ENCODE measurements at places on chromosomes 3 and 15.

GRCh38 chr15:77533578-77534430 is 98.9 kb downstream of the LINGO1 start:
- DNase-seq: no peak

DNA sequence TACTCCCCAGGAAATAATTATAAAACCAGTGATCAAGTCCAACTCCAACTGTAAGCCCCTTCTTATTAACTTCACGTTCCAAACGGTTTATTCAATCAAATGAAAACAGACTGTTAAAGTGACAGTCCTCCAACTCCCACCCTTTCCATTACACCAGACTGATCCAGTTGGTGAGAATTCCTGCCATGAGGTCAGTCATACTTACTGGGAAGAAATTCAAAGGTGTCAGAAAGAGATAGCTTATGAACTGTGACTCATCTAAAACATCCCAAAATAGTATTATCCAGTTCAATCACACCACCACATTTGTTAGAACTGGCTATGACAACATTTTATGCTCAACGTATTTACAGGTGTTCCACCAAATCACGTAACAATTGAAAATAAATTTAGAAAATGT is 19.5 kb downstream of the SMARCC1 start:
- DNase-seq: no peak

GRCh38 chr3:152208439-152208838 is 60.3 kb upstream of the MBNL1 start:
- DNase-seq: no peak

- no peak for DNase-seq
Measured at GRCh38 chr3:64221571-64222257, 3.6 kb downstream of the PRICKLE2 start.

DNA sequence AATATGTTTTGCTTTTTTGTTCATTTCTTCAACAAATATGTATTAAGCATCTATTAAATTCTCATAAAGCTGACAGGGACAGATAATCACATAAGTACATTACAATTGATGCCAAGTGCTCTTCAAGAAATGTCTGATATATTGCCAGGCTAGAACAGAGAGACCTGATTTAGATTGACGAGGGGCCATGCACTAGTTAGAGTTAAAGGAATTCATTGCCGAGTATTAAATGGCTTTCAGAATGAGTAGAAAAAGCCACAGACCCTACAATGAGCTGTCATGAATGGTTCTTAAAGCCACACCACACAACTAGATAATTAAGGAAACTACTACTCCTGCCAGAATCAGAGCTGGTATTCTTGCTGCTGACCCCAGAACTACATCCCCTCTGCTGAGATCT is 250.2 kb upstream of the MME start:
- DNase-seq: no peak

GRCh38 chr3:51974963-51975851 is at the start of gene ABHD14A:
Gene ABHD14A, plus strand, starts transcription at chr3:51975064. Its CDS starts 72 bp downstream, at chr3:51975136.
- DNase-seq: peak; percentile 75

DNA sequence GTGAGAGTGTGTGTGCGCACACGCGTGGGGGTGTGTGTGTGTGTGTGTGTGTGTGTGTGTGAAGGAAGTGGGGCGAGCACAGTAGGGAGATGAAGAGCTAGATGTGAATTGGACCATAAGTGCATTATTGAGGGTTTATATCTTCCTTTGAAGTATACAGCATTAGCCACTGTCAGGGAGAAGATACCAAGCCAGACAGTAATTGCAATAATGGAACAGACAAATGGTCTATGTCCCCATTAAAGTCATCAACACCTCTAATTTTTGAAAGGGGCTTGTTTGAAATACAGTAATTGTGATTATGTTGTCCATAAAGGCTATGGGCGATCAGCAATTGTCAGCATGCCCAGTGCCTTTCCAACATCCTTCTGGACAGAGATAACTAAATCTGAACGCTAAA is 429.2 kb upstream of the NR2F2 start:
- DNase-seq: no peak

GRCh38 chr3:195774917-195775316 is 36.8 kb downstream of the MUC4 start:
- no peak for DNase-seq

DNA sequence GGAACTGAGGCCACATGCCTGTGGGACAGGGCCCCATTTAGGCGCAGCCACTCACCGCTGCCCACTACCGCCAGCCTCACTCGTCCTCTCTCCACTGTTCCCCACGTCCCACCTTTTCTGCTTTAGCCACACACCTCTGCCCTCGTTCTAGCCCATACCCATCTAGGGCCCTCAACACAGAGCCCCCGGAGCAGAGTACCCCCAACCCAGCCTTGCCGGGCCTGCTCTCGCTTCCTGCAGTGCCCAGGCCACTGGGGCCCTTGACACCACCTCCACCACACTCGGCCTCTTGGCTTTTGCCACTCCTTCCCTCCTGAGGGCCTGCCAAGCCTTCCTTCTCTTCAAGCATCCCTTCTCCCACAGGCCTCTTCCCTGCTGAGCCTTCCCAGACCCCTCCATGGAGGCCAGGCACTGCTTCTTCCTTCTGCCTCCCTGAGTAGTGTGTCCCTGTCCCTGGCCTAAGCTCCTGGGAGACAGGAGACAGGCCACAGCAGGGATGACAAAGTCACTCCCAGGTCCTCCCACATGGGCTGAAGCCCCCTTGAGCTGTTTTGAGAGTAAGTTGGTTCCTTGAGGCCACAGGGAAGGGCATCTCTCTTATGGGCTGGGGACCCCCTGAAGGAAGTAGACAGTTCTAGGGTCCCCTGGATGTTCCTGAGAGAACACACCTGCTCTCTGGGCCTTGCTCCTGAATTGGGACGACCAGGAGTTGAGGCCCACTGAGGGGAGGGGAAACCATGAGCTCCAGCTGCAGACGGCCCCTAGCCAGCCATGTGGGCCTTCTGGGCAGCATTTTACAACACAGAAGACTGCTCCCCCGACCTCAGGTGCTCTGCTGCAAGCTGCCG is 4.4 kb downstream of the PRSS50 start:
- no peak for DNase-seq

GRCh38 chr15:64667736-64668161 is 107.6 kb downstream of the RBPMS2 start:
- DNase-seq: no peak

DNA sequence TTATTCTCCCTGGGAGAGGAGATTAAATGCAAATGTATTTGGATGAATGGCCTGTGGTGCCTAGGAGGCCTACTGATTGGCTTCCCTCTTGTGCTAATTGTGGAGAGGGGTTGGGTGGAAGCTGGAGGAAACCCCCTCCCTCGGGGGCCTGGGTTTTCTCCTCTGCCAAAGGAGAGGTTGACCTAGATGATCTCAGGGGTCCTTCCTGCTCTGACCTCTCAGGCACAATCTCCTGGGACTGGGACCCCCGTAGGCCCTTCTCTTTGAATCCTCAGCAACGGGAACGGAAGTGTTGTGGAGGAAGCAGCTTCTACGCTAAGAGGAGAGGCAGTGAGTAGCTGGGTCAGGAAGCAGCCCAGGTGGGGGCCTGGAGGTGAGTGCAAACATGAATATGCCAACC is 40.5 kb upstream of the MAGEF1 start:
- no peak for DNase-seq

- DNase-seq: peak; percentile 35
Measured at GRCh38 chr15:67241132-67241855, 13.2 kb downstream of the AAGAB start.

DNA sequence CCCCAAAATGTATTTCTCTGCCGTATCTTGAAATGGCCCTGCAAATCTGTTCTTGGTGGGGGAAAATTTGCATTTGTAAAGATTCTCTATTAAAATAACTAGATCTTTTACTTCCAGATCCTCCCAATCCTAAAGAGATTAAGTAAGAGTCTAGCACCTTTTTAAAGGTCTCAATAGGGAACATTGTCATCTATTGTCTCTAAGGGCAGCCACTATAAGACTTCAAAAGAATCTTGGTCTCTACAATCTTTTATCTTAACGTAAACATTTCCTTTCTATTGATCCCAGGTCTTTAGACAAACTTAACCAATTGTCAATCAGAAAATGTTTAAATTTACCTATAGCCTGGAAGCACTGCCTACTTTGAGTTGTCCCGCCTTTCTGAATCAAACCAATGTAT is 1313.3 kb downstream of the ROBO2 start:
- DNase-seq: no peak

- no peak for DNase-seq
Measured at GRCh38 chr3:158732856-158733200, 571 bp upstream of the RARRES1 start.

DNA sequence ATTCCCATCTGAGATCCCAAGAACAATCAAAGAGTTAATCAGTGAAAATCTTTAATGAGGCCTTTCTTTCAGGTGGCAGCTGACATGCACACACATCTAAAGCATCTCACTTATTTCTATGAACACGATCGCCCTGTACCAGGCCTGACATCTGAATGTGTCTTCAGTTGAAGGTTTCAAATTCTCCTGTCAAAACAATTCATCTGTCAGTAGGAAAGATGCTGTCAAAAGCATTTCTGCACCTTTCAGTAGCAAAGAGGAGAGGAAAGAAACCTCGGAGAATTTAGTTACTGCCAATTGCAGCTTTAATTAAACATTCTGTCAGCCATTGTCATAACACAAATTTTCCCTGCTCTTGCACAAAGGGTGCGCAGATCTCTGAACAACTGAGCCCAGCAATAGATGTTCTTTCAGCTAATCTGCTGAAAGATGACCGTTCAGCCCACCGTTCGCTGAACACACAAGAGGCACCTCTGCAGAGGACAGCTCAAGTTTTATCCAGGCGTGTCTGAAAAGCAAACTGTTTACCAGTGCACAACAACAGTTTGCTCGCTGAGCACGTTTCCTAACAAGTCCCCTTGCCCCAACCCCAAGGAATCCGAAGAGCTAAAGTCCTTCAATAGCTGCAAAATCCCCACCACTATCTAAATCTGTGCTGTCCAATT is 34.1 kb downstream of the LRIG1 start:
- no peak for DNase-seq

DNA sequence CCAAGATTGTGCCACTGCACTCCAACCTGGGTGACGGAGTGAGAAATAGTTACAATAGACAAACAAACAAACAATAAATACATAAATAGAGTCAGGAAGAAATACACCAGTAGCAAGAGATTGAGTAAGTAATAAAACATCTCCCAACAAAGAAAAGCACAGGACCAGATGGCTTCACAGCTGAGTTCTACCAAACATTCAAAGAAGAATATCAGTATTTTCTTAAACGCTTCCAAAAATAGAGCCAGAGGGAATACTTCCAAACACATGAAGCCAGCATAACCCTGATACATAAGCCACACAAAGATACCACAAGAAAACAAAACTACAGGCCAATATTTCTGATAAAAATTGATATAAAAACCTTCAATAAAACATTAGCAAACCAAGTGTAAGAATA is 30.7 kb upstream of the IGSF10 start:
- no peak for DNase-seq

GRCh38 chr3:125132815-125133214 is 77.0 kb upstream of the HEG1 start:
- no peak for DNase-seq

DNA sequence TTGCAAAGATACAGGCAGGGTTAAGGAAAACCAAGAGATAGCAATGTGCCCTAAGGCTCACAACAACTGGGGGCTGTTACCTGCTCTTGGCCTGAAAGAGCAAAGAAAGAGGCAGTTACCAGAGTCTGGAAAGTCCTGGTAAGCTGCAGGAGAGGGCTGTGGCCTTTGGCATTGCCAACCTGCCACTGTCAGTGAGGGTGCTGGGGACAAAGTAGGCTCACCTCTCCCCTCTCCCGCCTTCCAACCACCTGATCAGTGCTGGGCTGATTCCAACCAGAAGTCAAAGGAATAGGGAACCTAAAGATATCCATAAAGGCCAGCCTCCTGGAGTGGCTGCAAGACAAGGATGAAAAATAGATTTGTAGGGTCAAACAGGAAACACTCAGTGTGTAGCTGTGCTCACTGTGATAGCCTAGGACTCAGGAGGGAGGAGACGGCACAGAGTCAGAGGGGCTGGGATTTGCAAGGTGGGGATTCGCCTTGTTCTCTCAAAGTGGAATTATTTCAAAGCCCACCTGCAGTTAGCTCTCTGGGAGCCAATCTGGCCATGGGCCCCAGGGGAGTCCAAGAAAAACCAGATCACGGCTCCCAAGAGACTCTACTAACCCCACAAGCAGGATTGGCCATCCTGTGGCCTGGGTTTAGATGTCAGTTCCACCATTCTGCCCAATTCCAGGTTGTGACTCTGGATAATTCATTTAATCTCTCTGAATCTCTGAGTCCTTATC is 204.0 kb upstream of the BCL6 start:
- no peak for DNase-seq

GRCh38 chr3:16807391-16807790 is 77.4 kb upstream of the PLCL2 start:
- DNase-seq: no peak

- no peak for DNase-seq
Measured at GRCh38 chr3:16534640-16535262, 21.3 kb upstream of the RFTN1 start.

GRCh38 chr15:73596174-73596573 is 37.0 kb downstream of the NPTN start:
- no peak for DNase-seq

DNA sequence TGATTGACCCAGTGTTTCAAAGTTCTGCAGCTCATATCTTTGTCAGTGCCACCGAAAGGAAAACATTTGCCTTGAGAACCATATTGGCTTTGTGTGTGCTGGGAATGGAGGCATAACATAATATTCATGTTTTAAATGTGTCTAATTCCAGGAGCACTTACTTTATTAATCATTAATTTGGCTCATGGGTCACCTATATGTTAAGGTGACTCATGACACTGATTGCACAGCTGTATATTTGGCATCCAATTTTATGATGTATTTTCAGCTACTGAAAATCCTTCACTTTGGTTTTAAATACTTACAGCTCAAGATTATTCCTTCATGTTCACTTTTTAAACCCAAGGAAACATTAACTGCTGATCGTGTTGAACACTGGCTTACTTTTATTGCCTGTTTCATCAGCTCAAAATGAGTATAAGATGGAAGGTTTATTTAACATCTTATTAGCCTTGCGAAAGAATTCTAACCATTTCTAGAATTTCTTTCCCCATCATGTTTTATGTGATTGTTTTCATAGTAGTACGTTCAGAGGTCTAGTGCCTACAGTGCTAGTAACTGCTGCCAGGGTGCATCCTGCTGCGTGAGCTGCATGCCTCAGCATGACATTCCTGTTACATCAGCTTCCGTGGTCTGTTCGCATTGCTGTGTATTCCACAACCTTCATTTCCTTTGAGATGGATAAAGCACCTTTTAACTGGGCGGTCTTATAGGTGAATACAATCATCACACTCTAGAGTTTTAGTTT is 63.7 kb downstream of the LRCH3 start:
- no peak for DNase-seq

GRCh38 chr15:54321426-54321825 is 343.2 kb downstream of the UNC13C start:
- DNase-seq: no peak

GRCh38 chr3:61522060-61522459 is 39.3 kb upstream of the PTPRG start:
- DNase-seq: no peak

GRCh38 chr3:180352261-180352660 is 249.7 kb upstream of the TTC14 start:
- no peak for DNase-seq

DNA sequence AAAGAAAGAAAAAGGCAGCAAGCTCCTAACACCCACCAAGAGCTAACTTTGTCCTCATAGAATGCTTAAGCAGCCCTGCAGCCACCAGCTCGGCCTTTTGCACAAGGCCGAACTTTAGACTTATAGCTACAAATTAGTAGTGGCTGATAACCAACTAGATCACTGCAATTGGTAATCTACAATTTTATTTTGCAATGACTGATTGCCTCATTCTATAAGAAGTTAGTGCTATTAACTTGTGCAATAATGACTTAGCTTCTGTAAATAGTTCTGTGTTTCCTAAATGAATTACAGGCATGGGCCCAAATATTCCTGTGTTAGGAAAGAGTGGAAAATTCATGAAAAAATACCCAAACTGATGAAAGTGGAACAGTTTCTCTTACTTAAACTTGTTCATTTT is 284.8 kb upstream of the CFAP20DC start:
- DNase-seq: no peak
